ENCODE measurements at places on chromosomes 3 and 15. TPM values are rescaled to one million over a fixed set of nuclear protein-coding genes. Genes with fewer than 3 reads are reported as not detected.

The RLBP1 gene
- not detected for total RNA-seq

The SOX14 gene
- 0.72 TPM for total RNA-seq

The COL6A5 gene
- 3.6 TPM for total RNA-seq

The UCN2 gene
- 1.9 TPM for total RNA-seq

The ULK4 gene
- 76.8 TPM for total RNA-seq

The TIGIT gene
- total RNA-seq = 5.5 TPM

The KLF15 gene
- 1.7 TPM for total RNA-seq

The REC114 gene
- total RNA-seq = not detected

The WNT5A gene
- 5.3 TPM for total RNA-seq

Measured in umbilical cord (tissue), 2 donors.